ENCODE measurements at places on chromosomes 1 and 21. TPM values are rescaled to one million over a fixed set of nuclear protein-coding genes. Genes with fewer than 3 reads are reported as not detected.

SLC6A17 gene
- 13.5 TPM for total RNA-seq

TRAF3IP3 gene
- total RNA-seq, result 0.49 TPM

RNU1-3 gene
- total RNA-seq, result 73,230 TPM

CELA2A gene
- not detected for total RNA-seq

SAMD13 gene
- 1.7 TPM for total RNA-seq

LCE1F gene
- total RNA-seq, result not detected

MEX3A gene
- total RNA-seq, result 44.0 TPM

SH3BP5L gene
- total RNA-seq, result 21.9 TPM

SEMA6C gene
- total RNA-seq, result 24.8 TPM

QSOX1 gene
- total RNA-seq, result 14.0 TPM

PTGFRN gene
- 41.3 TPM for total RNA-seq

CELSR2 gene
- total RNA-seq, result 46.5 TPM

TMPRSS15 gene
- under 0.01 TPM for total RNA-seq

TCHH gene
- total RNA-seq, result 0.25 TPM

ADORA1 gene
- 9.1 TPM for total RNA-seq

FAM177B gene
- not detected for total RNA-seq

MTMR11 gene
- total RNA-seq, result 1.2 TPM

F13B gene
- total RNA-seq, result not detected

LCE1B gene
- total RNA-seq, result not detected

LAMB3 gene
- 0.74 TPM for total RNA-seq

HSPA6 gene
- 3.4 TPM for total RNA-seq

C1orf94 gene
- total RNA-seq, result 0.25 TPM

ANKRD65 gene
- 0.49 TPM for total RNA-seq

WNT2B gene
- 1.5 TPM for total RNA-seq

ACKR1 gene
- 2.5 TPM for total RNA-seq

HES3 gene
- total RNA-seq, result not detected

ORC1 gene
- 0.98 TPM for total RNA-seq

SPRR4 gene
- not detected for total RNA-seq

AMY1C gene
- total RNA-seq, result not detected

NR1I3 gene
- under 0.01 TPM for total RNA-seq

SGIP1 gene
- total RNA-seq, result 78.2 TPM

LAX1 gene
- total RNA-seq, result not detected

RIPPLY3 gene
- total RNA-seq, result under 0.01 TPM
